ENCODE measurements at places on chromosomes 11 and 22. TPM values are rescaled to one million over a fixed set of nuclear protein-coding genes. Genes with fewer than 3 reads are reported as not detected.

The RBFOX2 gene
- 85.8 TPM for total RNA-seq

The CCDC73 gene
- not detected for total RNA-seq

The CHRM1 gene
- not detected for total RNA-seq

The SLC25A18 gene
- not detected for total RNA-seq

The SCGB2A2 gene
- total RNA-seq: not detected

The HEPHL1 gene
- not detected for total RNA-seq

The OMP gene
- 1.1 TPM for total RNA-seq

The OR5D18 gene
- total RNA-seq: not detected

The SSRP1 gene
- total RNA-seq: 60.7 TPM

The PACSIN3 gene
- 31.6 TPM for total RNA-seq

The AMOTL1 gene
- total RNA-seq: 64.7 TPM
